ENCODE measurements at places on chromosomes 7 and 10.

DNA sequence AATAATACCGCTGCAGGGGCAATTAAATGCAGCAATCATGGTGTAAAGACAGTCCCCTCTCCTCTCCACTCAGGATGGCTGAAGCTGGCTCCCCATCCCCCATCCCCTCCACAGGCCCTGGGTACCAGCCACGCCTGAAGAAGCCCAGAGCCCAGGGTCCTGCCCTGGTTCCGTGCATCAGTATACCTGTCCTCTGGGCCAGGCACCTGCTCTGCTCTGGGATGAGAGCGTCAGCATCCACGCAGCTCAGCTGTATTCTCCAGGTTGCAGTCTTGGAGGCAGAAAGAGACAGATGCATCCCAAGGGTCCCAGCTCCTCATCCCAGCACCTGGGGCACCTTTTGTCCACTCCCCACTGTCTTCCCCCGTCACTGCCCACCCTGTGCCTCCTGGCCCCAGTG lies 233.8 kb downstream of the TCERG1L start:
- no peak for DNase-seq

DNA sequence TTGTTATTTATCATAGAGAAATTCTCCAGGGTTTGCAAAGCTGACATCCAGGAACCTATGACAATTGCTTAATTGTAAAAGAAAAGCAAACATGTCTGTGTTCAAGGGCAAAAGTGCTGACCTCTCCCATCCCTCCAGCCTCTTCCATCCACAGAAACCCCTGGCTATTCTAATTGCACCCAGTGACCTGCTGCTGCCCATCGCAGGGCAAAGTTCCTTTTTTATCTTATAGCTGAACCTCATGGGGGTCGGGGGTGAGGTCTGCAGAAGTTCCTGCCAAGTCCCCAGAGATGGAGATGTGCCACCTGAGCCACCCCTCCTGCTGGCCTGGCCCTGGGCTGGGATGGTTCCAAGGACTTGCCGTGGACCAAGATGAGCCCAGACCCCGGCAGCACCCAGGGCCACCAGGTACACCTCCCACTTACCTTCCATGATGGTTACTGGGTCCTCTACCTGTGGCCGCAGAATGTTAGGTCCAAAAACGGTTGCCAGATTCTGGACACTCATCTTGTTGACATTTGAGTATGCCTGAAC lies 146.5 kb downstream of the MAPK8 start:
- DNase-seq: no peak

- no peak for DNase-seq
Measured at GRCh38 chr10:6621536-6621935, 41.5 kb upstream of the PRKCQ start.

GRCh38 chr7:71595176-71595575 lies 463.2 kb downstream of the GALNT17 start:
- no peak for DNase-seq

GRCh38 chr7:33854178-33854577 lies 51.2 kb upstream of the BMPER start:
- no peak for DNase-seq

DNA sequence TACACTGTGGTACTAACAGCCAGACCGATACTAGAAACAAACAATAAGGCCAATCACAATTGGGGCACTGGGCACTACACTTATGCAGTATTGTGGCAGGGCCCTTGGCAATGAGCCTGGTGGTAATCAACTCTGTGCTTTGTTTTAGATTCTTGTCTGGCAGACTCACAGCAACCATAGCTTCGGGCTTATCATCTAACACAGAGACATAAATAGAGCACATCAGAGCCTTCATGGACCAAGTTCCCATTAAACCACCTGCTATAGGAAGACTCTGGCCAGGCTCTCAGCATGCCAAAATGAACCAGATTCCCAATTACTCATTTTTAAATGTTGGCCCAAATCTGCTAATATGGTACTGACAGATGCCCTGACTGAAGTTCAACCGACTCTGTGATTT lies 218.6 kb downstream of the DGKI start:
- DNase-seq: no peak
